Cerebellum (tissue), 4 donors: ENCODE measurements at places on chromosomes 5 and 9.

DNA sequence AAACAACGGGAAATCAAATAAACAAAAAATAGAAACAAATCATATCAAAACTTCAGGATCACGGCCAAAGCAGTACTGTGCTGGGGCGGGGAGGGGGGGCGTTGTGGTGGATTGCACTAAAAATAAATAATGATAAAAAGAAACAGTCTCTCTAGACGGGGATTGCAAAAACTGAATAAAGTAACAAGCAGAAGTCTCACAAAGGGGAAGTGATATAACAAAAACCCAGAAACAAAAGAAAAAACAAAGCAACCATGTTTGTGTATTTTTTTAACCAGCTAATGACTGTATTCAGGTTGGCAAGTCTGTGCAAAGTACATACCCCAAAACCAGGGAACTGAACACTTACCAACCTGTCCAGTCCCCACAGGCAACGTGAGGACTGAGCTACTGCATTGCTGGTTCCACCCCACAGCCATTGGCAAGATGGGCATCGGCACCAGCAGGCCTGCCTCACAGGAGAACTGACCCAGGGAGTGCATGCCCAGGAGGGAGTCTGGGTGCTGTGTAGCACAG is 24.1 kb downstream of the BICD2 start:
- no peak for DNase-seq

- no peak for DNase-seq
Observed at GRCh38 chr5:164214698-164215097, 709.3 kb downstream of the MAT2B start.

DNA sequence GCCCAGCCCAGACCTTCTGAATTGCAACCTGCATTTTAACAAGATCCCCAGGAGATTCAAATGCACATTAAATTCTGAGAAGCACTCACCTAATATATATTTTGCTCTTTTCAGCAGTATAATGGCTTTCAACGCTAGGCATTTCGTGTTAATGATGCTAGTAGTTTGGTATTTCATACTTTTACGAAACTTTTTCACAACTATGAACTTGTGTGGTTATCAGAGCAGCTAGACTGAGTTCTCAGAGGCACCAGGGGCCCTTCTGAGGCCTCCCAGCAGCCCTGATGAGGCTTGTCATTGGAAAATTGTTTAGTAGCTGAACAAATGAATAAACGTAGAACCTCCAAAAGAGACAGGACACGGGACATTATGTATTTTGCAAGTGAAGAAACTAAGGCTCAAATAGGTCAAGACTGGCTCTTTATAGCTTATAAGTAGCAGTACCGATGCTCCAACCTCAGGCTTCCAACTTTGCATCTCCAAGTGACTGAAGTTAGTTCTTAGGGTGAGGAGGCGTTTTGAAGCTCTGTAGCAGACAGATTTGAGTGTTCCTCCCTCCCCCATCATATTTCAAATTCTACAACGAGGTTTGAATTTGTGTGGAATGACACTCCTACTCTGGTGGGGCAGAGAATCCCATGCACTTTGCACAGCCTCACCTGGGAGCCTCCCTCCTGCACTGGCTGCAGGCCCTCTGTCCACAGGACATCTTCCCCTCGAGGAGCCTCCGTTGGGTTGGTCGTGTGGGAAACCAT is 121.1 kb upstream of the SLC25A48 start:
- DNase-seq, result no peak

- no peak for DNase-seq
Observed at GRCh38 chr9:86892576-86892975, 54.7 kb downstream of the GAS1 start.

GRCh38 chr5:24862117-24862516 is 217.3 kb upstream of the CDH10 start:
- no peak for DNase-seq
